Kidney (tissue), 22 donors: ENCODE measurements at places on chromosomes 2 and 18. TPM values are rescaled to one million over a fixed set of nuclear protein-coding genes. Genes with fewer than 3 reads are reported as not detected.

The SLC16A14 gene
- 1.5 TPM for polyA plus RNA-seq

The KLHL14 gene
- polyA plus RNA-seq = 3.7 TPM

DNA sequence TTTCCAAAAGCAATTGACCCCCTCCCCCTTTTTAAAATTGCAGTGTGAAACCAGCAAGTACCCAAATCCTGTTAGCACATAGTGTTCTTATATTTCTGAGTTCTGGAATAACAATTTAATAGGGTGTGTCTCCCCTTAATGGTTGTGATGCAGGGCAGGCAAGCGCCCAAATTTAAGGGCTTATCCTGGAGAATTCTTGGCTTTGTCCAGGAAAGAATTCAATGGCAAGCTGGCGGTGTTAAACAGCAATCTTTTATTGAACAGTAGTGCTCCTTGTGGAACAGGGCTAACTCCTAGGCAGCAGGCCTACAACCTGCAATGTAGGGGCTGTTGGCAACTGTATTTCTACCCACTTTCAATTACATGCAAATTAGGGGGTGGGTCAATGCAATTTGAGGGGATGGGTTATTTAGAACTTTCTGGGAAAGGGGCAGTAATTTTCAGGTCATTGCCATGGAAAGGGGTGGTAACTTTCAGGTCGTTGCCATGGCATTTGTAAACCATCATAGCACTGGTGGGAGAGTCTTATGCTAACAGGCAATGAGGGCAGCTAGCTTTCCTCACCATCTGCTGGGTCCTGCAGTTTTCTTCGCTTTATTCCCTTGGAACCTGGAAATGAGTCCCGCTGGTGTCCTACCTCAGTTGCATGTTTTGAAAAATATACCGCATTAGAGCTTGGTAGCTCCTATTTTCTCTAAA, 149.0 kb upstream of the KCTD1 start:
- no peak for DNase-seq

GRCh38 chr2:122960759-122961641, 1064.1 kb upstream of the CNTNAP5 start:
- DNase-seq = no peak

The HTR2B gene
- polyA plus RNA-seq = 2.0 TPM

The CD302 gene
- polyA plus RNA-seq = 8.7 TPM

- DNase-seq = no peak
Observed at GRCh38 chr2:21822505-21822904, 698.7 kb downstream of the TDRD15 start.

- DNase-seq = peak; percentile 87
Observed at GRCh38 chr18:22324191-22325131, 93.3 kb downstream of the CTAGE1 start.

GRCh38 chr2:219592736-219593135, 4.9 kb upstream of the STK11IP start:
- DNase-seq = peak; percentile 70

GRCh38 chr18:55396267-55396905, 191.6 kb downstream of the TCF4 start:
- no peak for DNase-seq

- DNase-seq = no peak
Observed at GRCh38 chr2:38733300-38733971, 17.7 kb downstream of the SRSF7 start.

DNA sequence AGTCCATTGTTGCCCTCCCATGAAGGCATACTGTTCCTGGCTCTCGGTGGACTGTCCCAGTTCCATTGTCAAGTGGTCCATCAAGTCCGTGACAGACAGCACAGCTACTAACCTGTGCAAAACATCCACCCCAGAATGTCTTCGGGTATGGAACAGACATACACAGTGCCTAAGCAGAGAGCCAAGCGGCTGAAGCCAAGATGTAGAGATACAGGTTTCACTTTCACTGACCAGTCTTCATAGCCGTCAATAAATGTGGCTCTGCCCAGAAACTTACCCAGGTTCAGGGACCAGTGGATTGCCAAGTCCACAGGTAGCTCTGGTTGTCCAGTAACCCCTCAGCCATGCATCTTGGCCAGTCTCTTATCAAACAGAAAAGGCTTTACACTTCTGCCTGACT, 10.7 kb upstream of the PAPOLG start:
- DNase-seq = no peak

DNA sequence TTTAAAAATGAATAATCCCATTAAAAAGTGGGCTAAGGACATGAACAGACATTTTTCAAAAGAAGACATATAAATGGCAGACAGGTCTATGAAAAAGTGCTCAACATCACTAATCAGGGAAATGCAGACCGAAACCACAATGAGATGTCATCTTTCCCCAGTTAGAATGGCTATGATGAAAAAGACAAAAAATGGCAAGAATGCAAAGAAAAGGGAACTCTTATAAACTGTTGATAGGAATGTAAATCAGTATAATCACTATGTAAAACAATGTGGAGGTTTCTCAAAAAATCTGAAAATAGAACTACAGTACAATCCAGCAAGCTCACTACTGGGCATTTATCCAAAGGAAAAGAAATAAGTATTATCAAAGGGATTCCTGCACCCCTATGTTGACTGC, 169.2 kb downstream of the METTL4 start:
- DNase-seq = no peak

DNA sequence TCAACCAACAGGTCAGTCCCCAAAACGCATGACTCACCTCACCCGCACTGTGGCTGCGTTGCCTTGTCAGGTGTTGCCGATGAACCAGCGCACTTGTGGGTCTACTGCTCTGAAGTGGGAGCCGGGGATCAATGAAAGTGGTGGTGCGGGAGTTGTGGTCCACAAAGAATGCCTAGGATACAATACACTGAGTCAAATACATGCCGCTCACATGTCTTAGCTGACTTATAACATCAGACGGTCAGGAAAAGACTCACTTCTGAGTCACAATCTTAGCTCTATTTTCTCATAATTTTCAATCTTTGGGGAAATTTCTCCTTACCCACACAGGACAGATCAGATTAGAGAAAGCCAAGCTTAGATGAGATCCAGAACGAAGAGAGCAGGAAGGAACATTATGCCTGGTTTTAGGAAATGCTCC, 107.1 kb upstream of the STK17B start:
- no peak for DNase-seq

DNA sequence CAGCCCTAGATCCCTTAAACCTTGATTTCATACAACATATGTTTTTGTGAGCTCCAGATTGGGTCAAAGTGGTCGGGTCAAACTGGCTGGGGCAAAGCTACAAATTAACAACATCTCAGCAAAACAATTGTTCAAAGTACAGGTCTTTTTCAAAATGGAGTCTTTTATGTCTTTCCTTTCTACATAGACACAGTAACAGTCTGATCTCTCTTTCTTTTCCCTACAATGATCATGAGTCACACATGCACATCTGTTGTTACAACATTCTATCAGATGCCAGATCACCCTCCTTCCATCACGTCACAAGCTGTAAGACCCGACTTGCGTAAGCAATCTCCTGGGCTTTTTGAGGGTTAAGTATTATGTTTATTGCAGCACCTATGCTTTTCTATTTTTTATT, 55.1 kb downstream of the RHOB start:
- DNase-seq = no peak

DNA sequence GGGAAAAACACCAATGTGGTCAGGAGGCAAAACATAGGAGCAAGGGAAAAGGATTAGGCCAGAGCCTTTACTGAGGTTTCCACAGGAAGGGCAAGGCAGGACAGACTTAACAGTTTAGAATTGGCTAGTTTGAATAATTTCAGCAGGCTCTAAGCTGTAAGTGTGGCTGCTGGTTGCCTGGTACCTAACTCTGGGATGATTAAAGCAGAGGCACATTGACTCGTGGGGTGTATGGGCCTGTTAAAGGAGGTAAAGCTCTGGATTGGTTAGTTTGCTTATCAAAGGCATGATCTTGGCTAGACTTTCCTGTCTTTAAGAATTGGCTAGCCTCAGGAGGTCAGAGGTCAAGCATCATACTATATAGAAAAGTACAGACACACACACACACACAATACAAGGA, 132.6 kb downstream of the SPAG16 start:
- DNase-seq = no peak

The LRP2 gene
- polyA plus RNA-seq = 44.7 TPM

The SP5 gene
- 1.6 TPM for polyA plus RNA-seq

- DNase-seq = no peak
Observed at GRCh38 chr2:181374781-181375675, 82.2 kb upstream of the ITGA4 start.

DNA sequence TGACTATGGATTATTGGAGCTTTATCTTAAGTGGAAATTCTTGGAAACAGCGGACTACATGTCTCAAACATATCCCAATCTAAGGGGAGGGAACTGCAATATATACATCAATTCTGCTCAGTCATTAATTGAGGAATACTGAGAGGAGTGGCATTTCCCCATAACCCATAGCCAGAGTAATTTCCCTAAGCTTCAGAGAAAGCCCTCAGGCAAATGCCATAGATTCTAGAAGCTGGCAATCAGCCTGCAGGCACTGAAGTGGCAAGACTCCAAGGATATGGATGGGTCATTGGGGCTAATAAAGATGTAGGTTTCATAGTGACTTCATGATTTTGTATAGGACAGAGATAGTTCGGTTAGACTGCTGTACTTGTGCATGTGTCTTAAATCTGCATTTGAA, 1960.5 kb upstream of the PIK3C3 start:
- no peak for DNase-seq

DNA sequence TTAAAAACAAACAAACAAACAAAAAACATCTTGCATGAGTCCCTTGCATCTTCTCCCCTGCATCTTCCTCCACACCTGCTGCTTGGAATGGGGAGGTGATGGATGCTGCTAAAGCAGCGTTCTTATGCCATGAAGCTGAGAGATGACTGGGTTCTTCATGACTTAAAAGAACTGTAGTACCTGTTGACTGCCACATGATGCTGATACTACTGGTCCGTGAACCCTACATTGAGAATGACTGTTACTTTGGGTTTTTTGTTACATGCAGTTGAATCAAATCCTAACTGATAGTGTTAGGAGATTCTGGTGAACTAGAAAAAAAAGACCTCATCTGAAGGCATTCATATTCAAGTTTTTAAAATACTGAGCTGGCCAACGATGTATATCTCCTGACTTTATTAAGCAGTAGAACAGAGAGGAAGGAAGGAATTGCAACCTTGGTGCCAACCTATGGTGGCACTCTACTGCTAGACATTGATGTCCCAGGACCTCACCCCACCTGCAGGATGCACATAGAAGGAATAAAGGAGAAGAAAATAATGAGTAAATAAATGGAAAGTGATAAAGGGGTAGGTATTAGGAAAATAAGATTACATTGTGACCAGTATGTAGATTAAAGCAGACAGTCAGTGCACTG, 63.2 kb upstream of the SPAG16 start:
- DNase-seq = no peak

- DNase-seq = no peak
Observed at GRCh38 chr2:172709566-172710291, 25.9 kb upstream of the RAPGEF4 start.

DNA sequence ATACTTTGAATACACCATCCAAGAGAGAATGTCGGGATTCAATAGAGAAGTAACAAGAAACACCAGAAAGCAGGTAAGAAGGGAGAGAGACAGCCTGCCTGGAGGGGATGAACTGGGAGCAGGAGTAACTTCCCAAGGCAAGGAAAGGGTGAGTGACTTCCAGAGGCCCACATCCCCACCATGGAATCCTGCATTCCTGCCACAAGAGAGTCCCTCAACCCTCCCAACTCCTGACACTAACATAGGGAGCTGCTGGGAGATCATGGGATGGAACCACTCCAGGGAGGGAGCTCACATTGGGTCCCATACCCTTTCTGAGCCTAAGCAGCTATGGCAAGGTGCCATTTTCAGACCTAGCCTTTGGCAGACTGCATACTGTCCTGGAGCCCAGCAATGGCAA, 5.5 kb upstream of the TMEM163 start:
- no peak for DNase-seq

The STRADB gene
- polyA plus RNA-seq = 60.3 TPM

The CFAP210 gene
- polyA plus RNA-seq = 0.65 TPM

DNA sequence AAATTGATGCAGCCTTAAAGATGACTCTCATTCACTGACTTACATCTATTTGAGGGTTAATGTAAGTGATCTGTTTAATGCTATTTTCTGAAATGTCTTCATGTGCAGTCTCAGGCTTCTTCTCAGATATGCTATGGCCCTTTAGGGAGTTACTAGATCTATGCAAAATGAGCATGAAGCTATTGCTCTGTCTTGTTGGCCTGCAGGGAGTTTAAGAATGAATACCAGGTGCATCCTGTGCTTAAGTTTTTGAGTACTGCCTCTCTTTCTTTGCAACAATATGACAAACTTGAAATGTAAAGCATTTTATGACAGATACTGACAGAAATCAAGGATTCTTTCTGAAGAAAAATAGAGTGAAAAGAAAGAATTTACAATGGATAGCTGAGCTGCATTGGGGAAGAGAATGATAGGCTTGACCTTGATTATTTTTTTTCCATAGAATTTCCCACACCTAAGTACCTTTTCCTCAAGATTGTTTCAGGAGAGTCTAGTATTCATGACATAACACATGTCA, 1058.3 kb upstream of the TMEFF2 start:
- no peak for DNase-seq

DNA sequence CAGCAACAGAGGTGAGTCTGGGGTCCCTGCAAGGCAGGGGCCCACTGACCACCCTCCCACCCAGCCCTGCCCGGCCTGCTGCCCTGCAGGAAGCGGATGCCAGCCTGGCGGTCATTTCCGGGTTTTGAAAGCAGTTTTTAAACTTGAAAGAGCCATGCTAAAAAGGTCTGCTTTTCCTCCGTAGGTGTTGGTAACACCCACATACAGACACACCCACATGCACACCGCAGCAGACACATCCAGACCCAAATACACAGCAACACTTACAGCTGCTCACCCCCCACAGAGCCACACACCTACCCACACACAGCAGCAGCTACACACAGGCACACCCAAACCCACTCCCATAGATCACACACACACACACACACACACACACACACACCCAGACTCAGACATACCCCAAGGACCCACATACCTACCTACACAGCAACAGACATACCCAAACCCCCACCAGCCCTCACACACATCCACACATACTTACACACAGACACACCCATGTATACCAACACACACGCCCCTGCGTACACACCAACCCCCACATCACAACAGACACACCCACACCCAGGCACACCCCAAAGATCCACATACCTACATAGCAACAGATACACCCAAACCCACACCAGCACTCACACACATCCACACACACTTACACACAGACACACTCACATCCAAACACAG, 7.6 kb downstream of the ZFP36L2 start:
- no peak for DNase-seq

DNA sequence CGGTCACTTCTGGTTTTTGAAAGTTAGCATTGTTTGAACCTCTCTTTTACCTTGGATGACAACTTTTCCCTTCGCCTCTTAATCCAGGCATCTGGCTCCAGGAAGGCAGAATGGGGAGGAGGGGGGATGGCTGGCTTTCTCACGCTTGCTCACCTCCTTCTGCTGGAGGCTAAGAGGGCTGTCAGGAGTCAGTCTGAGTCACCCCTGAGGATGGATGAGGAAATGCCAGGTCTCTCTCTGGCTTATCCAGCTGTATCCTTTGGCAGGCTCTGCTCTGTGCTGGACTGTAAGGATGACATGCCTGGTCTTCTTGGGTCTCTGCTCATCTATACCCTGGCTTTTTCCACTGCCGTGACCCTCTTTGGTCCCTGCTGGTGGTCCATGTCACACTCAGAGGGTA, 142.9 kb upstream of the GYPC start:
- no peak for DNase-seq

GRCh38 chr2:9170458-9171130, 36.0 kb upstream of the ASAP2 start:
- no peak for DNase-seq
